GM03348 (cell line): ENCODE measurements at places on chromosomes 5 and 9.

DNA sequence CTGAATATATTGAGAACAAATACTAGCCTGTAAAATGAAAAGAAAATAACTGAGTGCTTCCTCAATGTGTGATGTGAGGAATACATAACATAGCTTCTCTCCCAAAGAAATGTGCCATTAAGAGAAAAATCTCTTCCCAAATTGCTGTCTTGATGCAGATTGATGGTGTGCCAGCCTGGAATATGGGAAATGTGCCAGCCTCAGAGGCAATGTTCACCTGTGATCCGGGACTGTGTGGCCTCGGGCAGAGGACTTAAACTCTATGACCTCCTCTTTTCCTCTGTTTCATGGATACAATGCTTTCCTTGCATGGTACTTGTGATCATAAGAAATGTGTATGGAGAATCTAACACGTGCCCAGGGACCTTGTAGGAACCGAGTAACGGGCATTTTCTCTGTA lies 370.9 kb downstream of the DIRAS2 start:
- no peak for DNase-seq

DNA sequence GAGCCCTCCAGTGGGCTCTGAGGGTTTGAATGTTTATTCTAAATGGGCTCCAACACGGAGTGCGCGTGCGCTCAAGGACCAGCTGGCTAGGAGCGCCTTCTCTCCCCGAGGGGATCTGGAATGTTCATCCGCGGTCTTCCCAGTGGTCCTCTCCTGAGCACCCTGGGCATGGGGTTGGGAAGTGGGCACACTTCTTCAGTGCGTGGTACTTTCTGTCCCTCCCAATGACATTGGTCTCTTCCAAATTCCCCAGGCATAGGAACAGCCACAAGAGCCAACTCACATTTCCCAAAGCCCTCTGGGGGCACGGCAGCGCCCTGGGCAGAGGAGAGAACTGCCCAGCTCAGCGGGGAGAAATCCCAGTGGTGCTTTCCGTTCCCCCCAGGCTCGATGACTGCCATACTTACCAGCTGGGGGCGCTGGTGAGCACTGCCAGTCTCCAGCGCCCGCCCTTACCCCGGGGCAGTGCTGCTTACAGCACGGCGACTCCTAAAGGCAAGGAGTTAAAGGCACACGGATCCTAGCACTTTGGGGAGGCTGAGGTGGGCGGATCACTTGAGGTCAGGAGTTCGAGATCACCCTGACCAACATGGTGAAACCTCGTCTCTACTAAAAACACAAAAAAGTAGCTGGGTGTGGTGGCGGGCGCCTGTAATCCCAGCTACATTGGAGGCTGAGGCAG lies 29.9 kb upstream of the OBP2B start:
- peak; percentile 68 for DNase-seq

DNA sequence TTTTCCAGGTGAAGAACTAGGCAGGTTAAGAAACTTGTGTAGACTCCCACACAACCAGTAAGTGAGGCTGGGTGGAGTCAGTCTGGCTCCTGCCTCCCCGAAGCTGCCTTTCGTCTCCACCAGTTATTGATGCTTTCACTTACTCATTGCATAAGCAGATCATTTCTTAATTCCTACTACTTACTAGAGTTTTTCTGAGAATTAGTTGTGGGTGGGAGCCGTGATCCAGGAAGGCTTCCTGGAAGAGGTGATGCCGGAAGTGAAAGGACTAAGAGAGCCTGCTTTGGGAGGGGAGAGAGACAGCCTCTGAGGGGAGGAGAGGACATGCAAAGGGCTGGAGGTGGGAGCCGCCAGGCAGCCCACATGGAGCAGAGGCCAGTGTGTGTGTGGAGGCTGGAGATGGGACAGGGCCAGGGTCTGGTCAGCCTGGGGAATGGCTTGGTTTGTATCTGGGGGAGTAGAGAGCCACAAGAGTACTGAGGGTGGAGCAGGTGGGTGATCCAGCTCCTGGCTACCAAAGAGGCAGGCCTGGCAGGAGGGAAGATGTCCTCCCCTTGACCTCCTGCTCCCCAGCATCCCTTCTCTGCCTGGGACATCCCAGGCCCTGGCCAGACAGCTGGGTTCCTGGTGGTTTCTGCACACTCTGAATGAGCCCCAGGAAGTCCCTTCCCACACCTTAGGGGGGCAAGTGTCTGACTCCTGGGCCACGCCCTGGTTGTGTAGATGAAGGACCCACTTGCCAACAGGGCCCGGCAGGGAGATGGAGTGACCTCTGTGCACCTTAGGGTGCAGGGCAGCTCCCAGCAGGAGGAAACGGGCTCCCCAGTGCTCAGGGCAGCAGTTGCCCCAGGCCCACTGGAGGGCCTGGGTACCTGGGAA lies 12.2 kb upstream of the CARD19 start:
- no peak for DNase-seq

GRCh38 chr9:127803507-127804352 lies 1.0 kb downstream of the FPGS start:
- peak; percentile 67 for DNase-seq

- no peak for DNase-seq
Observed at GRCh38 chr9:91130796-91131318, 230.9 kb downstream of the AUH start.

GRCh38 chr5:176677209-176677939 lies 30.1 kb downstream of the TSPAN17 start:
- DNase-seq = no peak

DNA sequence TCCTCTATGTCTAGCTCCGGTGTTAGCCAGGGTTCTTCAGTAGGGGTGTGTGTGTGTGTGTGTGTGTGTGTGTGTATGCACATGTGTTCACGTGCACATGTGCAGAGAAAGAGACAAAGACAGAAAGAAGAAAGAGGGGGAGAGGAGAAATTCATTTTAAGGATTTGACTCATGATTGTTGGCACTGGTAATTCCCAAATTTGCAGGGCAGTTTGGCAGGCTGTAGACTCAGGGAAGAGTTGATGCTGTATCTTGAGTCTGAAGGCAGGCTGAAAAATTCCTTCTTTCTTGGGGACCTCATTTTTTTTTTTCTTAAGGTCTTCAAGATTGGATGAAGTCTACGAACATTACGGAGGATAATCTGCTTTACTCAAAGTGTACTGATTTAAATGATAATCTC lies 335.7 kb downstream of the NSG2 start:
- DNase-seq = no peak
